HCT116 (cell line): ENCODE measurements at places on chromosomes 2 and 18.

GRCh38 chr2:136327162-136327852 lies 209.4 kb upstream of the CXCR4 start:
- peaks cover 6% of the 10 kb centered on the region for H3K4me1 ChIP-seq
- H3K27me3 ChIP-seq = no peaks in the 10 kb centered on the region; the same call in 1 of the 2 replicates
- H3K36me3 ChIP-seq = no peaks in the 10 kb centered on the region
- H3K4me3 ChIP-seq = no peak overlapping the region

- no peak overlapping the region for H3K4me3 ChIP-seq
- H3K27me3 ChIP-seq = no peaks in the 10 kb centered on the region
- no peaks in the 10 kb centered on the region for H3K4me1 ChIP-seq
Observed at GRCh38 chr2:115580784-115581183, 1138.3 kb downstream of the DPP10 start.

- H3K36me3 ChIP-seq = no peaks in the 10 kb centered on the region
- no peak overlapping the region for H3K27ac ChIP-seq
- H3K4me1 ChIP-seq = no peaks in the 10 kb centered on the region
- H3K4me3 ChIP-seq = no peak overlapping the region
- H3K27me3 ChIP-seq = no peaks in the 10 kb centered on the region
Observed at GRCh38 chr2:239938651-239939486, 86.3 kb downstream of the NDUFA10 start.

- H3K4me3 ChIP-seq = no peak overlapping the region
- no peak overlapping the region for H3K27ac ChIP-seq
Observed at GRCh38 chr2:137968477-137969417, 4.5 kb downstream of the HNMT start.

- peaks cover 13% of the 10 kb centered on the region; the same call in 1 of the 2 replicates for H3K27me3 ChIP-seq
- DNase-seq = no peak
- H3K4me1 ChIP-seq = peaks cover 20% of the 10 kb centered on the region; the same call in 1 of the 2 replicates
Observed at GRCh38 chr2:169363560-169364150, 1.3 kb upstream of the LRP2 start.

- no peaks in the 10 kb centered on the region for H3K27me3 ChIP-seq
- H3K4me1 ChIP-seq = peaks cover 32% of the 10 kb centered on the region
- H3K36me3 ChIP-seq = no peaks in the 10 kb centered on the region
- H3K4me3 ChIP-seq = no peak overlapping the region
Observed at GRCh38 chr18:57787068-57787685, 15.9 kb downstream of the ATP8B1 start.

GRCh38 chr2:193695367-193695766 lies 1500.6 kb upstream of the TMEFF2 start:
- H3K4me1 ChIP-seq = no peaks in the 10 kb centered on the region
- no peak overlapping the region for H3K4me3 ChIP-seq
- H3K36me3 ChIP-seq = no peaks in the 10 kb centered on the region
- DNase-seq = peak; percentile 22
- H3K27ac ChIP-seq = no peak overlapping the region
- no peaks in the 10 kb centered on the region for H3K27me3 ChIP-seq
